Bone marrow (tissue), 2 donors: ENCODE measurements at places on chromosomes 7 and 10.
A peak's percentile ranks its signal among the peaks of the same experiment; 100 is the strongest.

DNA sequence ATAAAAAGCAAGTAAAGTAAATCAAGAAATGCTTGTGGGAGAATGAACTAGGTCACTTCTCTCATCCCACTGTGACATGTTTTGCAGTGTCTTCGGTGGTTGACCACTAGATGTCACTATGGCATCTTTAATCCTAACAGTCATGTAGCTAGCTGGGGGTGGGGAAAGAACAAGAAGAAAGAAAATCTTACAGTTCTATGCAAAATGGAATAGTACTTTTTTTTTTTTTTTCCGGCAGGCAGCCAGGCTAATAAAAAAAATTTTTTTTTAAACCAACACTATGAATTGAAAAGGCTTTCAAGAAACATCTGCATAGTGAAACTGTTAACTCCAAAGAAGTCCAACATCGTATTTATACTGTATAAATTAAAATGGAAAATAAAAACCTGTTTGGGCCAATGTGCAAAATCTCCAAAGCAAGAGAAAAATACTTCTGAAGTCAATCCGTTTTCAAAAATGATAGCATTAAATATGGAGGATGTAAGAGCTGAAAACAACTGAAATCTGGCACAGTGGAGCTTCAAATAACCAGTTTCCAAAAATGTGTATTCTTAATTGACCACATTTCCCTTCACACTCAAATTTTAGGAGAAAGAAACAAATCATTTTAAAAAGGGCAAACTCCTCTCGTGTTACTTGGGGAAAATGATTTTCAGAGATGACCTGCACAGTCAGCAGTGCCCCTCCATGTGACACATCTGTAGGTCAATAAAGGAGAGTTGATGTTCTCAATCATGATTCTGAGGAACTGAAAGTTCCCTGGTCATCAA, 38.5 kb downstream of the CDK1 start:
- DNase-seq = peak; percentile 31

GRCh38 chr10:81600185-81600584, 274.8 kb upstream of the NRG3 start:
- DNase-seq = no peak

DNA sequence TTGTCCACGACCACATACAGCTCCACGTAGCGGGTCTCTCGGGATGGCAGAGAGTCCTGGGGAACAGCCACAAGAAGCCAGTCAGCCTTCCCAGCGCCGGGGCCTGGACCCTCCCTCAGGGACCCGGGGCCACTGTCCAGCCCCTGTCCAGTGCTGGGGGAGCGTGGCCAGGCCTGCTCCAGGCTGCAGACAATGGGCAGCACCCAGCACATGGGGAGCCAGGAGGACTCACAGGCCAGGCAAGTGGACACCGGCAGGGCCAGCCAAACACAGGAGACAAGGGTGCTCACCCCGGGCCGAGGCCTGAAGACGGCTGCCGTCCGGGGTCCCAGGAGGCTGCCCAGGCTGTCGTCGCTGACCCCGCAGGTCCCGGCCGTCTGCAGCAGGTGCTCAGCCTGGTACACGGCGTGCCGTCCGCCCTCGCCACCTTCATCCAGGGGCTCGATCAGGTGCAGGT, 3.7 kb downstream of the ADAM8 start:
- DNase-seq = no peak

DNA sequence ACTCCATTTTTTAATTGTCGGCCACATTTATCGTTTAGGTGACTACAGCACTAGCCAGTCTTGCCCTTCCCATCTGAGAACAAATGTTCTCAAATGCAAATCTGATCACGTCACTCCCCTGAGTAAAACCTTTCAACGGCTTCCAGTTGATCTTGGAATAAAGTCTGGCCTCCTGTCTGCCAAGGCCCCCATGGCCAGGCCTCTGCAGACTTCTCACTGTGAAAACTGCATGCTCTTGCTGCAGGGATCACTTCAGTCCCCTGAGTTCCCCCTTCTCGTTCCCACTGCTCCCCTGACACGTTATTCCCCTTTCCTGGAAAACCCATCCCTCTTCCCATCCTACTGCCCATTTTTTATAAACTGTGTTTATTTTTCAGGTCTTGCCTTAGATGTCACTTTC, 124.1 kb upstream of the NEBL start:
- DNase-seq = no peak

DNA sequence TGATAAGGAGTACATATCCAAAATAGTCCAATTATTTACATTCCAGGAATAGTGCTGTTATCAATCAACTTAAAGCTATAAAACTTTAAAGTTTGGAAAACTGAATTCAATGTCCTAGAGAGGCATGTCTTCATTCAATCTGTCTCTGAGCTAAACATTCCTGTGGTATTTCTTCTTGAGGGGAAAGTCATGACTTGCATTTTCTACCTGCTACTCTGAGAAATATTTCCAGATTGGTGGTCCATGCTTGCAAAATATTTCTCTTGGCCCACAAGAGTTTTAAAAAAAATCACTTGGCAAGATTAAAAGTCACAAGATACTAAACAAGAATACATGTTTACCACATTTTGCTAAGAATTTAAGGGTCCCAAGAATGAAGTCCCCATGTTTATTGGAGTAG, 63.6 kb upstream of the HGF start:
- DNase-seq = no peak

DNA sequence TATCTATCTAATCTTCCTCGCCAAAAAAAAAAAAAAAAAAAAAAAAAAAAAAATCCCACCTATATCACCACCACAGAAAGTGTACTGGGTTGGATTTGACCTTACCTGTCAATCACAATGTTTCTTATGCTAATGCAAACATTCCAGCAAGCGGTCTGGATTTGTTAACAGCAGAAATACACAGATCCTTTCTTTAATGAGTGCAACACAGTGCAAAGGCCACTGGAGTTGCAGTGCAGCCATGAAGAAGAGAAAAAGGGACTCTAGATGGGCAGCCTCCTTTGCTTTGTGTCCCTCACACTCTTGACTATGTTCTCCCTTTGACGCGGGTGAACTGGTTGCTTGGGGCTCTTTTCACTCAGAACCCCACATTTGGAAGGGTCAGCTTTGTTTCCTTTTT, 127.3 kb upstream of the PRKCQ start:
- no peak for DNase-seq

DNA sequence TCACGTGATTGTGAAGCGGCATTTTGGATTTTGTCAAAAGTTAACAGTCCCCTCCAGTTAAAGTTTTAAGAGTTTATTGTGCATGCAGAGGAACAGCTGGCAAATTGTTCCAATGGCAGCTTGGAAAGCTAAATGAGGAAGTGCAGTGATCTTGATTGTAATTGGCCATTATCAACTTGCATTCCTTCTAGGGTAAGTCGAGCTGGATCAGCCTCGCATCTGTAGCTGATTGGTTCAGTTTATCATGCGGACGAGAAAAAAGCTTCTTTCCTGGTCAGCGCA, 566 bp downstream of the ZNF789 start:
- DNase-seq = no peak

DNA sequence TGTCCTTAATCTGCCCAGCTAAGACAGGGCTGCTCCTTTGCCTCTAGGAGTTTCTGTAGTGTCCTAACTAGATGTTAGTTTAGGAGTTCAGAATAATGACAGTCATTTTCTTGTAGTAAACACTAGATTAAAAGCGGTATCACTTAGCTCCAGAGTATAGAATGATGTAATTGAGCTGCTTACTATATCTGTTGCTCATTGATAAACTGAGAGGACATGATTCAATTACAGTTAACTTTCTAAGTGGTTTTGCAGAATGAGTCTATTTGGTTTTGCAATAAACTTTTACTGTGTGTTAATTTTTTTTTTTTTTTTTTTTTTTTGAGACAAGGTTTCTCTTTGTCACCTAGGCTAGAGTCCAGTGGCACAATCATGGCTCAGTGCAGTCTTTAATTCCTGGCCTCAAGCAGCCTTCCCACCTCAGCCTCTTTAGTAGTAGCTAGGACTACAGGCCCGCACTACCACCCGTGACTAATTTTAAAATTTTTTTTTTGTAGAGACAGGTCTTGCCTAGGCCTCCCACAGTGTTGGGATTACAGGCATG, 1.8 kb downstream of the STMP1 start:
- DNase-seq = no peak

- no peak for DNase-seq
Observed at GRCh38 chr10:114714281-114714741, 56.2 kb upstream of the ABLIM1 start.

DNA sequence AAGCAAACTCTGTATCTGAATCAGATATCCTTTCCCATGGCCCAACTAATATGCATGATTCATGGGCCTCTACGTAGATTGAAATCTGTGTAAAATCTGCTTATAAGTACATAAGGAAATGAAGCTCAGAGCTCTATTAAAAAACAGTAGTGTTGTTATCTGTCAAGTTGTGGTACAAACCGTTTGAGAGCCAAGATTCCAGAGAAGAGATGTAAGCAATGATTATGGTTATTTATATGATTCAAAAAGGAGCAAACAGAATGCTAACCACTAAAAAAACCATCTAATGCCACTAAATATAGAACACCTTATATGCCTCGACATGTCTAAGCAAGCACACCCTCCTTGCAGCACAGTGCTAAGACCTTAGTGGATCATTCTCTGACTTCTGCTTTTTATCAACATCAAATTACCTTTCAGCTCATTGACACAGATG, 26.6 kb downstream of the RPP38 start:
- no peak for DNase-seq

- DNase-seq = no peak
Observed at GRCh38 chr10:15316145-15316544, 54.9 kb downstream of the FAM171A1 start.
